Mesendoderm (in vitro differentiated cells): ENCODE measurements at places on chromosomes 3 and 15.

DNA sequence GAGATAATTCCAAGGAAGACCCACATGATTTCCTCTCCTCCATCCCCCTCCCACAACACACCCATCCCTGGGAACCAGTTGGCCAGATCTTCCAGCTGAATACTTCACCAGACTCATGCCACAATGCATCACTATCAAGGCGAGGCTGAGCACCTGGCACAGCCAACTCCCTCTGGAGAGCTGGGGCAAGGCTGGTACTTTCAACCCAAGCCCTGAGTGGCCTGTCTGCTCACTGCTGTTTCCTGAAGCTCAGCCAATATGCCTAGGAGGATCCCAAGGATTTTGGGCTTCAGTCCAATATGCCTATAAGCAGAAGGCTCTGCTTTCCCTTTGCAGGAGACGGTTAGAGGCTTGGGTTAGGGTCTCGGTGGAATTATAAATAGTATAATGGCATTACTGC lies 90.9 kb upstream of the NEO1 start:
- DNase-seq: no peak
- H3K36me3 ChIP-seq: no peaks in the 10 kb centered on the region
- H3K27ac ChIP-seq: no peak overlapping the region
- H3K4me1 ChIP-seq: no peaks in the 10 kb centered on the region
- H3K27me3 ChIP-seq: no peaks in the 10 kb centered on the region

GRCh38 chr3:167785790-167786189 lies 50.3 kb downstream of the SERPINI1 start:
- no peak overlapping the region for H3K27ac ChIP-seq
- no peak for DNase-seq
- H3K4me1 ChIP-seq: no peaks in the 10 kb centered on the region
- no peaks in the 10 kb centered on the region for H3K36me3 ChIP-seq

- H3K36me3 ChIP-seq: no peaks in the 10 kb centered on the region
- DNase-seq: no peak
- H3K27me3 ChIP-seq: no peaks in the 10 kb centered on the region
- no peaks in the 10 kb centered on the region for H3K4me1 ChIP-seq
- no peak overlapping the region for H3K27ac ChIP-seq
These were observed 149.8 kb upstream of the KCNMB2 start for GRCh38 chr3:178386401-178386800.

DNA sequence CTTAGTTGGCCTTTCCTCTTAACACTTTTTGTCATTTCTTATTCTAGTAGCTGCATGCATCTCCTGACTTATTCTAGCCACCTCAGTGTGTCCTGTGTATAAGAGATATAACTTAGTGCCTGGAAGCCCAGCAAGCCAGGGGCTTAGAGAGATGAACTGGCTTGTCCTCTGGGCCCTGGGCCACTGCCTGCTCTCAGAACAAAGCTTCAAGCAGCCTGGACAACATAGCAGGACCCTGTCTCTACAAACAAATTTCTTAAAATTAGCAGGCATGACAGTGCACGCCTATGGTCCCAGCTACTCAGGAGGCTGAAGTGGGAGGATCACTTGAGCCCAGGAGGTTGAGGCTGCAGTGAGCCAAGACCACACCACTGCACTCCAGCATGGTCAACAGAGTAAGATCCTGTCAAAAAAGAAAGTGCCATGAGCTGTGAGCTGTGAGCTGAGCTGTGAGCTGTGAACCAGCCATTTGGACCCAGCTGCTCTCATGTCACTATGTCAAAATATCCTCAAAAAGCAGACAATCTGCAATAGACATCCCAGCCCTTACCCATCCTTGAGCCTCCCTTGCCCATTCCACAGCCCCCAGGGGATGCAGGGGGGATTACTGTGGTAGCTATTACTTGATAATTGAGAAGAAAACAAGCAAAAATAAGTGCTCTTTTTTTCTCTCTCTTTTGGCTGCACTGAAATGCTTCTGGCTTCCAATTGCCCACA lies 174.5 kb downstream of the OPA1 start:
- H3K27ac ChIP-seq: no peak overlapping the region
- no peaks in the 10 kb centered on the region for H3K27me3 ChIP-seq
- H3K36me3 ChIP-seq: no peaks in the 10 kb centered on the region

GRCh38 chr15:67827562-67828277 lies 2.4 kb downstream of the SKOR1 start:
- no peak overlapping the region for H3K4me3 ChIP-seq
- H3K4me1 ChIP-seq: no peaks in the 10 kb centered on the region
- H3K27me3 ChIP-seq: peaks cover 91% of the 10 kb centered on the region

DNA sequence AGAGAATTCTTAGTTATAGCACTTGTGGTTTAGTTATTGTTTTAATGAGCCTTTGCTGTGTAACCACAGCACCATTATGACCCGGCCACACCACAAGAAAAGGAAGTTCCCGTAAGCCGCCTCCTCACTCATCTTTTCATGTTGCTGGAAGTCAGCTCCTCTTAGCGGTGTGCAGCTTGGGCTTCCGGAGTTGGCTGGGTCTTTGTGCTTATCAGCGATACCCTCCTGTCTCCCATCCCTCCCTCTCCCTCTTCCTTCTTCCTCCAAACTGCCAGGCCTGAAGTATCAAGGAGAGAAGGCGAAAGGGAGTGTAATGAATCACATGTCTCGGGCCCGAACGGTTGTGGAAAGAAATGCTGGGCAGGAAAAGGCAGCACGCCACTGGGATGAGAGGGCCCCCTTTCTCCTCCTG lies 353.5 kb downstream of the MCTP2 start:
- H3K27ac ChIP-seq: no peak overlapping the region
- H3K4me1 ChIP-seq: no peaks in the 10 kb centered on the region
- no peak overlapping the region for H3K4me3 ChIP-seq

GRCh38 chr15:59291213-59291549 lies 81.5 kb downstream of the MYO1E start:
- no peaks in the 10 kb centered on the region for H3K4me1 ChIP-seq
- DNase-seq: no peak
- H3K4me3 ChIP-seq: no peak overlapping the region
- H3K27me3 ChIP-seq: no peaks in the 10 kb centered on the region
- H3K27ac ChIP-seq: no peak overlapping the region
- no peaks in the 10 kb centered on the region for H3K36me3 ChIP-seq
